ELF-1 (cell line): ENCODE measurements at places on chromosomes 3 and 15.

- DNase-seq: no peak
Measured at GRCh38 chr15:57504599-57504940, 87.1 kb upstream of the MYZAP start.

DNA sequence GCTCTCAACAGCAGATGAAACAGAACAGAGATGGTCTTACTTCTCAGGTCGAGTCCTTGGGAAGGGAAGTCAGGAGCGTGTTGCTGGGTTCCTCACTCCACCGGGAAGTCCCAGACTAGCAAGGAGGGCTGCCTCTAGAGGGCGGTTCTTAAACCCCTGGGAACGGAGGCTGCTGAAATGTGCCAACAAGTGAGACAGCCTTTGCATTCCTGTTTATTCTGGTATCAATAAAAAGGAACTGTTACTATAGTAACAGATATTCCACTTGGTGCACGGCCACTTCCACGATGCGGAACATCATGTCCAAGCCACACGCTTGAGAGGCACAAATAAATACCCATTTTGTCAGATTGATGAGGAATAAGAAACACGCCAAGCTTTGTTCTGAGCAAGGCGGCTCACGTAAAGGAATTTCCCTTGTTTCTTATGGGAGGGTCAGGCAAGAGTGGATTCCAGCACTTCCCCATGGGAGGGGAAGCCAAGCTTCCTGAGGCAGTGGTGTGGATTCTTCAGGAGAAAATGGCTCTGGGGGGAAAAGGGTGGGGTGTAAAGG is at the start of gene FAM107A:
Gene FAM107A, minus strand, starts transcription at position 123 of the 553 bp plus-strand sequence. CDS start 7,531 bp downstream, outside the sequence.
- DNase-seq: peak; percentile 82

DNA sequence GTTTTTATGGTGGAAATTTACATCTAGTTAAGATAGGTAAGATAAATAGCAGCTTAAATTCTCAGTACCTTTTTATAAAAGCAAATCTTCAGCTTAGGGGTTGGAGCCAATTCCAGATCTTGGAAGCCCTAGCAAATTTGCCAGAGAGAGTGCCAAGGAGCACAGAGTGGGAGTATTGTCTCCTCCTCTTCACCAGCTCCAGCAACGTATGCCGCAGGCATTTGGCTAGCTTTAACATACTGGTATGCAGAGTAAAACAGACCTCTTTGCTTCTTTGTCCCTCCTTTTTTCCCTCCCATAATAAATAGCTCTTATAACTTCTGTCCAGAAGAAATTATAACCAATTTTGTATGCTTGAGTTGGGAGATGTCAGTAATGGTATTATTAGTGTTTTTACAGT is 140.4 kb downstream of the DIPK2A start:
- DNase-seq: no peak

GRCh38 chr15:62060896-62061280 is 641 bp upstream of the VPS13C start:
- DNase-seq: no peak

GRCh38 chr3:67605377-67605776 is 49.0 kb downstream of the SUCLG2 start:
- peak; percentile 4 for DNase-seq

DNA sequence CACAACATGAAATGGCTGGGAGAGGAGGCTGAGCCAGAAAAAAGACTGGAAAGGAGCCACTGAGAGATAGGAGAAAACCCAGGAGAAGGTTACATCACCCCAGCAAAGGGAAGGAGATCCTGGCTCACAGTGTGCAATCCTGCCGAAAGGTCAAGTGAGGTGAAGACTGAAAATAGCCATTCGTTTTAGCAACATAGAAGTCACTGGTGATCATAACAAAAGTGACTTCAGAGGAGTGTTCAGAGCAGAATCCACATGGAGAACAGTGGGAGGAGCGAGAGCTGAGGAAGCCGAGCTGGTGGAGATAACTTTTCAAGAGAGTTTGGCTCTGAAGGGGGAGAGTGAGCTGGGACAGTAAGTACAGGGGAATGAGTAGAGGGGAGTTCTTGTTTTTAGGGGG is 5.4 kb upstream of the HEG1 start:
- no peak for DNase-seq

DNA sequence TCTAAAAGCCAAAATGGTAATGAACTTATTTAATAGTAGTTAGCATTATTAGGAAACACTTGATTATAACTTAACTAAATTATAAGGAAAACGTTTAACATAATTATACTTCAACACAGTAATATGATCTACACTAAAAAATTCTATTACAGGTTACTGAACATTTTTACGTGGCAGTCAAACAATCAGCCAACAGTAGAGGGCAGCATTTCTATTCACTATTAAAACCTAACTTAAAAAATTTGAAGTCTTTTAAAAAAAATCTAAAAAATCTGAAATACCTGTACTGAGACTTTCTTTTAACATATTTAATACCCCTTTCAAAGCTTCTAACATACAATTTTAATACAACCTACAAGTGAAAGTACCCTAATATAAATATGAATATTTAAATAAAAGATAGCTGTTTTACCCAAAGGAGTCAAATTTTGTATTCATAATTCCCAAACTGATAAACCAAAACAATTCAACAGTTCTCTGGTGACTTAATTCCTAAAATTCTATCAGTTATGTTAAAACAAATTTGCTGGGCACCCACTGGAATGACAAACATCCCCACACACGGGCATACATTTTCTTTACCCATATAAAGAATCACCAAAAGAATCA is 41.5 kb downstream of the DLG1 start:
- DNase-seq: no peak

GRCh38 chr15:58957101-58957973 is 23.9 kb upstream of the SLTM start:
- DNase-seq: peak; percentile 62

DNA sequence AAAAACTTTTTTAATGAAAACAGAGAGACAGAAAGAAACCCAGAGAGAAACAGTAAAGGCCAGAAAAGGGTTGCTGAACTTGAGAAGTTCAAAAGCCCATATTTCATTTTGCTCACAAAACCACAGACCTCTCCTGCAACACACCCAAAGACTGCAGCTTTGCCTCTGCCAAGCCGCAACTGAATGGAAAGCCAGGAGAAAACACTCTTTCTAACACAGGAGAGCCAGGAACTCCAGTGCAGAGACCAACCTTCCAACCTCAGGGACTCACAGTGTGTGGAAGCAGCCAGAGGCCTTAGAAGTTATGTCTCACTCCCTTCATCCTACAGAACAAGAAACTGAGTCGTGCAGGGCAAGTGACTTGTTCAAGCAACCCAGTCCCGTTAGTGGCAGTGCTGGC is 163.1 kb upstream of the HES1 start:
- DNase-seq: no peak

GRCh38 chr3:58411851-58412830 is 21.5 kb downstream of the PDHB start:
- no peak for DNase-seq

DNA sequence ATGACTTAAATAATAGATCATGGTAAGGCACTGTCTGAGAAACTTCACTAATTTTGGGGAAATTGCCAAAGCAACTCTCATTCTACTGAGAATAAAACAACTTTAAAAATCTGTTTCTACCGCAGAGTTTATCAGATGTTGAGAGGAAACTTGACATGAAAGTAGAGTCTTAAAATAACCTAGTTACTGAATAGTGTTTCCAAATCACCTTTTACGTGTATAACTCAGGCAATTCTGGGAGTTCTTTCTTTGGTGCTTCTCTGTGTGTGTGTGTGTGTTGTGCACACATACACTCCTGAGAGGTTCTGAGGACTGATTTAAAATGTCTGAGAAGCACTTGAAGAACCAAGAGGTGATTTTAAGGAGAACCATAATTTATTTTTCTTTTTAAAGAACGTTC is 236.6 kb downstream of the SV2B start:
- DNase-seq: no peak

DNA sequence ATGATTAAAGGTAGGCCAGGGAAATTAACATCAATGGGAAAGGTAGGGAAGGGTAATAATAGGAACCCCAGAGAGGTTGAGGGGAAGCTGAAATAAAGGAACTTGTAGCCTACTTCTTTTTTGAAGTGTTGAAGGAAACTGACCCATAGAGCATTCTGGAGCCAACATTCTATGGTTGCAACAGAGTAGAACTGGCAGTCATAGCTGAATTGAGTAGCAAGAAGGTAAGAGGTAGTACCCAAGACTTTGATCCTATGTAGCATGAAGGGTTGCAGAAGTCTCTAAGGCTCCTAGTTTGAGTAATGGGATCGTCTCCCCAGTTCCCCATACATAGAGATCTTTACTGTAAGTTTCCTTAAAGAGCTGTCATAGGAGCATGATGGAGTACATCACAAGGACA is 7.4 kb upstream of the ZNF774 start:
- no peak for DNase-seq

DNA sequence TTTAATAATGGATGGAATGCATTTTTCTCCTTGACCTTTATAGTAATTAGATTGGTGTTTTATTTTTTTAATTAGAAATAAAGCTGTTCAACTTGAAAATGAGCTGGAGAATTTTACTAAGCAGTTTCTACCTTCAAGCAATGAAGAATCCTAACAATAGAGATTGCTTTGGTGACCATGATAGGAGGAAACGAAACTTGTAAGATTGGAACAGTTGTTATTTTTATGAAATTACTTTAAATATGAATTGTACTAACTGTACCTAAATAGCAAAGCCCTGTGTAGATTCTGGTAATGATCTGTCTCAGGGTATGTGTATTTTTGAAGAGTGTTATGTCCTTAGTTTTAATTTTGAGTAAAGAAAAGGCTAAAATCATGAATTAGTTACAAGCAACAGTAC is 44.4 kb downstream of the MFN1 start:
- DNase-seq: no peak

GRCh38 chr3:125039131-125040100 is 16.4 kb downstream of the HEG1 start:
- no peak for DNase-seq

DNA sequence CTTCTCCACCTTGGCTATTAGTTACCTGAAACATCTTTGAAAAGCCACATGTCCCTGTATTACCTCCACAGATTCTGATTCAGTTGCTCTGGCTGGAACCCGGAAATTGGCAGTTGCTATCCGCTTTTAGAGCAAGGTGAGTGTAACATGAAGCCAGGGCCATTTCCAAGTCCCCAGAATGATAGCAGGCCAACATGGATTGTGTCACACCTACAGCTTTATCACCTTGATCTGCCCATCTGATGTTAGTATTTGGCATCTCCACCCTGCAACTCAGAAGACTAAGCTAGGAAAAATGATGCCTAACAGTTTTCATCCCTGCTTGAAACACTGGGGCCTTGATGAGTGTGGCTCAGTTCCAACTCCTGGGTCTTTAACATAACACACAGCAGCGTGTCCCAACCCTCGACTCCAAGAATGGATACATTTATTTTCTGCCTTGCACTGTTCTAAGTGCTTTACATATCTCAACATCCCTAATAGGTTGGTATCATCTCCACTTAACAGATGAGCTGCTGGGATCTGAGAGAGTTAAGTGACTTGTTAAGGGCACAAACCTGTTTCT is 21.3 kb upstream of the NUDT16 start:
- no peak for DNase-seq

- no peak for DNase-seq
Measured at GRCh38 chr3:186471771-186472170, 72.4 kb downstream of the CRYGS start.

DNA sequence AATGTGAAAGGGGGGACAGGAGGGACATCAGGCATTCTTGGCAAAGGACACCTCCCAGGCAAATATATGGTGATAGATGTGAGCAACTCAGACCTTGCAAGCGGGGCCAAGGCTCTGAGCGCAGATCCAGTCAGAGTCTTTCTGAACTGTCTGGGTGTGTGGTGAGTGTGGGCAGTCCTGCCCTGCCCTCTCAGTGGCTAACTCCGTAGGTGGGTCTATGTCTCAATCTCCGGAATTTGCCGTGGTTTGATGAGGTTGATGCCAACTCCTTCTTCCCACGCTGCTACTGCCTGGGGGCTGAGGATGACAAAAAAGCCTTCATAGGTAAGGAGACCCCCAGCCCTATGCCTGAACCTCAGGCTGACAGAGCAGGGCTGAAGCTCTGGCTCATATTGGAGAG is 7.4 kb downstream of the TTLL3 start:
- no peak for DNase-seq

- peak; percentile 86 for DNase-seq
Measured at GRCh38 chr3:72973031-72973723, 23.4 kb upstream of the PPP4R2 start.

GRCh38 chr3:48270306-48270705 is 29.4 kb downstream of the ZNF589 start:
- no peak for DNase-seq

- DNase-seq: peak; percentile 73
Measured at GRCh38 chr3:189148081-189148507, 23.7 kb upstream of the TPRG1 start.

- no peak for DNase-seq
Measured at GRCh38 chr15:87981969-87982368, 274.6 kb downstream of the NTRK3 start.

DNA sequence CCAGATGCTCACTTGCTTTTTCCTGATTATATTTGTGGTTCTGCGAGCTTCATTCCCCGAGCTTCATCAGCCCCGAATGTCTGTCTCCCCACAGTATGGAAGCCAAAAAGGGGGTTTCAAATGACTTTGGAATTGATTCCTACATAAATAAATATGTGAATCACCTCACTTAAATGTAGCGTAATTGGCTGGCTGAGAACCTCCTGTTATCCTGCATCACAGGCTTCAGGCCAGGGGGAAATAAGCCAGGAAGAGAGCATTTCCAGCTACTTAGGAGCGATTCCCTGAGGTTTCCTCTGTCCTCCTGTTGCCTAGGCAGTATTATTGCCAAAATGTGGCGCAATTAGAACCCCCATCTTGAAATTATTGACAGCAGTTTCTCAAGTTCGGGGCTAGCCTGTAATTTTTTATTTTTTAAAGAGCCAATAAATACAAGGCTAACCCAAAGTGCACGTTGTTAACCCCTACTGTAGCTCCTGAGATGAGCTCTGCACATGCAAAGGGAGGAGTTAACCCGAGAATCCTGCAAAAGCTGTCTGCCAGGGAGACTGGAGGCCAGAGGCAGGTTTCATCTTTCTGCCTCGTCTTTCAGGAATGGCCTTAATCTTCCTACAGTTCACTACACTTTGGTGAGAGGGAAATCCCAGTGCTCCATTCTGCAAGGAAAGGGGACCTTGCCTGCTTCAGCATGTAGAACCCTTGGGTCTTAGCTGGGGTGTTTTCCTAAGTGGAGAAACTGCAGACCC is 148.2 kb downstream of the ADAMTS9 start:
- no peak for DNase-seq

GRCh38 chr15:67146875-67147381 is 81.5 kb downstream of the SMAD3 start:
- peak; percentile 78 for DNase-seq

GRCh38 chr3:112373924-112374323 is 41.0 kb downstream of the CD200 start:
- DNase-seq: no peak
